ENCODE measurements at places on chromosomes 1 and 21.

- no peak for DNase-seq
Observed at GRCh38 chr1:89261926-89262515, 10.6 kb downstream of the GBP5 start.

DNA sequence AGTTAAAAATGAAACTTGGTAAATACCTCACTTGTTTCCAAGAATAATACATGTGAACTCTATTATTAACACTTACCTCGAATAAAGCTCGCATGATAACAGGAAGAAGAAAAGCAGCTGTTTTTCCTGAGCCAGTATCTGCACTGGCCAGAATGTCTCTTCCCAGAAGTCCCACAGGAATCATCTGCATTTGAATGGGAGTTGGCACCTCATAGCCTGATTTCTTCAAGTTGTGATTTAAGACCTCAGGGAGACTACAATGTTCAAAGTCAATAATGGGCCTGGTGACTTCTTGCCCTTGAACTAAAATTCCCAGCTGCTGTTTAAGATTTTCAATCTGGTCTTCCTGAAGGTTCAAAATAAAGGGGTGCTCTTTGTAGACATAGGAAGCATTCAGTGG lies 3.8 kb downstream of the DDX59 start:
- no peak for DNase-seq

DNA sequence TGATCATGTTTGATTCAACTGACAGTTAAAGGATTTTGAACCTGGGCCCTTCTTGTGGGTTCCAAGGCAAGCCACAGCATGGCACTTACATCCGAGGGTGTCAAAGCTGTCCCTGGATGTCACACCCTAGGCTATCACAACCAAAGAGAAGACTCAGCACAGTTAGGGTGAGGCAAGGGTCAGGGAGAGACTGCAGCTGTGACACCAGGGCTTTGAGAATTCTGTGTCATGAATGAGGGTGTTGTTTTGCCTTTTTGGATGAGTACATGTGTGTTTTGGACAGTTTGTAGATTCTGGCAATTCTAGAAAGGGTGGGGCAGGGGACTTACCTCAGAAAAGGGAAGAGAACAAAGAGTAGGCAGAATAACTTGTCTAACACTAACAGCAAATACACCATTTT lies 37.8 kb upstream of the ZNF326 start:
- no peak for DNase-seq

- no peak for DNase-seq
Observed at GRCh38 chr1:231016966-231017365, 23.1 kb downstream of the FAM89A start.

- no peak for DNase-seq
Observed at GRCh38 chr1:203990118-203990517, 82.8 kb upstream of the SOX13 start.

DNA sequence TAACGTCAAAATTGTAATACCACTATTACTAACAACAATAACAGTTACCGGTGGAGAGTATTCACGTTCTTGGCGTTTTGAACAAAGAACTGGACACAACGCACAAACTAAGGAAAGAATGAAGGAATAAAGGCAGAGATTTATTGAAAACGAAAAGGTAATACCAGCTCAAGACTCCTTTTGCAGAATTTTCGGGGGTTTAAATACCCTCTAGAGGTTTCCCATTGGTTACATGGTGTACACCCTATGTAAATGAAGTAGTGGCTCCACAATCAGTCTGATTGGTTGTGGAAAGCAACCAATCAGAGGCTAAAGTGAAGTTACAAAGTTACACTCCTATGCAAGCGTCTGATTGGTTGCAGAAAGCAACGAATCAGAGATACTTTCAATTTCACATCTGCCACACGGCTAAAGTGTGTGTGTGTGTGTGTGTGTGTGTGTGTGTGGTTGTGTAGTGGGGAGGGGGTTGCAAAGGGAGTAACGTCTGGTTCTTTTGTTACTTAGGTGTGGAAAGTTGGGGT lies 1.1 kb upstream of the GTF2B start:
- DNase-seq = no peak

DNA sequence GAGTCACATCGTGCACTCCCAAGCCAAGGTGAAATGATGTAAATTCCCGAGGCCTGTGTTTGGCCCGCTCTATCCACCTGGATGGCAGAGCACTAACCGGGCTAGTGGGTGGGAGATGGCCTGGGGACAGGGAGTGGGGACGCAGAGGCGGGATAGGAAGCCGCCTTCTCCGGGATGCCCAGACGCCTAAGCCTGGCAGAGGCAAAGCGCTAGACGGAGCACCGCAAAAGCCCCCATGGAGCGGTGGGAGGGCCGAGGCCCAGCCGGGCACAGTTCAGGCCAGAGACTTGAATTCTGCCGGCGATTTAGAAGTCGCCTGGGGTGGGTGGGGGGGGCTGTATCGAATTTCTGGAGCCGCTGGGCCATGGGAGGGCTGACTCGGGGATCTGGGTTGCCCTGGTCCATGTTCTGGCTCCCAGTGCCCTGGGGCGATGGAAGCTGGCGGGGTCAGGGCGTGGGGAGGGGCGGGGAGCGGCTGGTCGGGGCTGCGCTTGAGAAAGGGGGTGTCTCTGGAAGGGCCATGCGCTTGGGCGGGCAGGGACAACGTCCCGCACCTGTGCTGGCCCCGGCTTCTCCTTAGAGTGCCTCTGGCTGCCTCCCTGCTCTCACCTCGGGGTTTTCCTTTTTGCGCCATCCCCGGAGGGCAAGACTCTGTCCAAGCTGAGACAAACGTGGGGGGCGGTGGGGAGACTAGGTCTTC lies 28.0 kb downstream of the KIAA2013 start:
- no peak for DNase-seq

GRCh38 chr1:98550076-98550475 lies 111.4 kb upstream of the SNX7 start:
- DNase-seq = no peak
